ENCODE measurements at places on chromosomes 4 and X. TPM values are rescaled to one million over a fixed set of nuclear protein-coding genes. Genes with fewer than 3 reads are reported as not detected.

The HSFX3 gene
- not detected for total RNA-seq

The UVSSA gene
- 23.0 TPM for total RNA-seq

The MAGED4 gene
- total RNA-seq = 0.35 TPM

The ZNF518B gene
- total RNA-seq = 16.9 TPM

The PPP3CA gene
- total RNA-seq = 25.9 TPM

- H3K27me3 ChIP-seq = no peaks in the 10 kb centered on the region
- peaks cover 1% of the 10 kb centered on the region for H3K4me1 ChIP-seq
- no peak overlapping the region for H3K27ac ChIP-seq
- no peak overlapping the region for H3K4me3 ChIP-seq
- no peak for DNase-seq
Measured at GRCh38 chr4:107619066-107619465, 101.0 kb downstream of the PAPSS1 start.

GRCh38 chrX:24018809-24019208 lies 8.2 kb downstream of the KLHL15 start:
- peaks cover 21% of the 10 kb centered on the region for H3K36me3 ChIP-seq
- H3K27ac ChIP-seq = no peak overlapping the region
- no peak for DNase-seq
- H3K4me3 ChIP-seq = no peak overlapping the region
- no peaks in the 10 kb centered on the region for H3K27me3 ChIP-seq

DNA sequence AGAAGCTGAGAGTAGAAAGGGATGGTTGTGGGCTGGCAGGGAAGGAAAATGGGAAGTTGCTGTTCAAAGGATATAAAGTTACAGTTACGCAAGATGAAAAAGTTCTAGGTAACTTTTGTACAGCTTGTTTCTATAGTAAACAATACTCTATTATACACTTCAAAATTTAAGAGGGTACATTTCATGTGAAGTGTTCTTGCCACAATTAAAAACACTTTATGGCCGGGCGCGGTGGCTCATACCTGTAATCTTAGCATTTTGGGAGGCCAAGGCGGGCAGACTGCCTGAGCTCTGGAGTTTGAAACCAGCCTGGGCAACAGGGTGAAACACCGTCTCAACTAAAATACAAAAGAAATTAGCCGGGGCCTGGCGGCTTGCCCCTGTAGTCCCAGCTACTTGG lies 623.6 kb downstream of the STIM2 start:
- no peak for DNase-seq
- no peak overlapping the region for H3K4me3 ChIP-seq
- H3K27me3 ChIP-seq = no peaks in the 10 kb centered on the region
- no peak overlapping the region for H3K27ac ChIP-seq
- no peaks in the 10 kb centered on the region for H3K36me3 ChIP-seq

GRCh38 chr4:175891851-175892250 lies 79.8 kb upstream of the GPM6A start:
- H3K4me1 ChIP-seq = no peaks in the 10 kb centered on the region
- no peak overlapping the region for H3K27ac ChIP-seq
- no peaks in the 10 kb centered on the region for H3K27me3 ChIP-seq
- H3K4me3 ChIP-seq = no peak overlapping the region
- no peak for DNase-seq
- H3K36me3 ChIP-seq = no peaks in the 10 kb centered on the region

GRCh38 chr4:83372931-83373330 lies 38.3 kb upstream of the HPSE start:
- H3K36me3 ChIP-seq = no peaks in the 10 kb centered on the region
- DNase-seq = no peak
- no peak overlapping the region for H3K27ac ChIP-seq

DNA sequence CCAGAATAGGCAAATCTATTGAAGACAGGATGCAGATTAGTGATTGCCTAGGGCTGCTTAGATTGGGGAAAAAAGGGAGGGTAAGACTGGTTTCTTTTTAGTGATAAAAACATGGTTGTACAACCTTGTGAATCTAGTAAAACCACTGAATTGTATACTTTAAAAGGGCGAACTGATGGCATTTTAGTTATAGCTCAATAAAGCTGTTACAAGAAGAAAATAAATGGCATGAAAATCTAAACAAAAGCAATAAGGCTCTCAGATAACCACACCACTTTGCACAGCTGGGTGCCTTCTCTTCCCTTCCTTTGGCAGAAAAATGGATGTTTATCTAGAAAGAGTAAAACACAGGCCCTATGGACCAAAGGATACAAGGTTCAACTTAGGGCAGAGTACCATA lies 69.6 kb downstream of the F9 start:
- H3K27me3 ChIP-seq = no peaks in the 10 kb centered on the region
- no peak overlapping the region for H3K4me3 ChIP-seq
- no peak for DNase-seq
- H3K36me3 ChIP-seq = no peaks in the 10 kb centered on the region
- no peak overlapping the region for H3K27ac ChIP-seq

DNA sequence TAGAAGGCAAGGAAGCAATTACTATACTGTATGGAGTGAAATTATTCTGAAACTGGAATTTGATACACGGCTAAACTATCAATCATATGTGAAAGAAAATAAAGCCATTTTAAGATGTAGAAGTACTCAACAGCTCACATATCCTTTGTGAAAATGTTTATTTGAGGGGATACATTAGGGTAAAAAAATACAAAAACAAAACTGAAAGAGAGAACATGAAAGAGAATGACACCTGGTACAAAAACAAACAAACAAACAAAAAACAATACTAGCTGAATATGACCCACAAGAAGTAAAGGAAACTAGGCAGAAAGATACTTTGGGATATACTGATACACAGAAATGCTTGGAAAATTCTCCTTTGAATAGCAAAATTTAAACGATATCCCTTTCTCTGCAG lies 20.8 kb upstream of the AREG start:
- no peaks in the 10 kb centered on the region for H3K4me1 ChIP-seq
- H3K36me3 ChIP-seq = no peaks in the 10 kb centered on the region
- H3K27me3 ChIP-seq = no peaks in the 10 kb centered on the region
- no peak overlapping the region for H3K27ac ChIP-seq
- no peak overlapping the region for H3K4me3 ChIP-seq
- no peak for DNase-seq

Measured in activated CD4-positive, alpha-beta T cell treated with anti-CD3 and anti-CD28 coated beads, Interleukin-2, amount 10 ng/mL, durations not matched to agents 7 days and 5 days (primary cell).